ENCODE measurements at places on chromosomes 5 and 9.

GRCh38 chr9:112378328-112379176 is 1.4 kb upstream of the HSDL2 start:
- no peak for DNase-seq

GRCh38 chr5:55101556-55102276 is 730 bp upstream of the GZMA start:
- DNase-seq: no peak

DNA sequence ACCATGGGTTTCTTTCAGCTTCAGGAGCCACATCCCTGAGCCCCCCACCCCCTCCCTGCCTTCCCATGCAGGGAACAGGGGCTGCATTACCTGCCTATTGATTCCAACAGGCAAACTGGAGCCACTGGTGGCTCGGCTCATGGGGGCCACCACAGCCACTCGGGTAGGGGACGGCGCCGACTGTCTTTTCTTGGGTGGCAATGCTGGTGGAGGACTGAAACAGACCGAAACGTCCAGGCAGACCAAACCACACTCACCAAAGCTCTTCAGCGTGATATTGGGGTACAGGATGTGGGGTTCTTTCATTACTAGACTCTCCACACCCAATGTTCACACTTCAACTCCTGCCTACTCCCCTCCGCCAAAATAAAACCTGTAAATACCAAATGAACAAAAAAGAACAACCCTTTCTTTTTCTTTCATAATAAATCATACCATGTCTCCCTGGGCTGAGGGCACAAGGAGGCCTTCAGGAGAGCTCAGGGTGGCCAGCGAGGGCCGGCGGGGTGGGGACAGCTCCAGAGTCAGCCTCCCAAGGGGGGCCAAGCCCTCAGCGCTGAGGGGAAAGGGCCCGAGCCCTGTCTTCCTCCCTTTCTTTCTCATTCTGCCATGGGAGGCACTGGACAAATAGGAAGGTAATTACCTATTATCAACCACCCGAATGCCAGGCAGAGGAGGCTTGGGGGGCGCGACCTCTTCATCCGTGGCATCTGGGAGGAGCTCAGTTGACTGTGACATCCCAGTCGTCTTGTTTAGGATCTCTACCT is 83.3 kb downstream of the PRRT1B start:
- DNase-seq: no peak

DNA sequence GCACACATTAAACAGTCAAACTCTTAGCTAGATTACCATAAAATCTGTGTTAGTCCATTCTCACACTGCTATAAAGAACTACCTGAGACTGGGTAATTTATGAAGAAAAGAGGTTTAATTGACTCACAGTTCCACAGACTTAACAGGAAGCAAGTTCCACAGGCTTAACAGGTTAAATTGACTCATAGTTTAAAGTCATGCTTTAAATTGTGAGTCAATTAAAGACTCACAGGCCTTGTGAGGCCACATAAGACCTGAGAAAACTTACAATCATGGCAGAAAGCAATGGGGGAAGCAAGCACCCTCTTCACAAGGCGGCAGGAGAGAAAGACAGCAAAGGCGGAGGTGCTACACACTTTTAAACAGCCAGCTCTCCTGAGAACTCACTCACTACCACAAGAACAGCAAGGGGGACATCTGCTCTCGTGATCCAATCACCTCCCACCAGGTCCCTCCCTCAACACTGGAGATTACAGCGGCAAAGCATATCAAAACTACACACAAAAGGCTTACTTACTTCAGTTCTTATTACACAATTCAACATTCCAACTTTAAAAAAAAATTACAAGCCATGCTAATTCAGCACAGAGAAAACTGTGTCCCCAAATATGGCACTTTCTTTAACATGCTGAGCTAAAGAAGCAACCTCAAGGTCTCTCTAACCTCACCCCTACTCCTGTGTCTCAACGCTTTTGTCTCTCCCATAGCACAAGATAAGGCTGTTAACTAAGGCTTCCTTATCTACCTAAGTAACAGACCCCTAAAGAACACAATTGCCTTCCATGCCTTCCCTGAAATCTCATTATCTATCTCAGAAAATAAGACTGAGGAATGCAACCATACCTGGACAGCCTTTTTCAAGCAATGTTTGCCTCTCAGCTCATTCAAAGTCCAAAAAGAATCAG is 805.1 kb downstream of the NR2F1-AS1 start:
- DNase-seq: no peak

DNA sequence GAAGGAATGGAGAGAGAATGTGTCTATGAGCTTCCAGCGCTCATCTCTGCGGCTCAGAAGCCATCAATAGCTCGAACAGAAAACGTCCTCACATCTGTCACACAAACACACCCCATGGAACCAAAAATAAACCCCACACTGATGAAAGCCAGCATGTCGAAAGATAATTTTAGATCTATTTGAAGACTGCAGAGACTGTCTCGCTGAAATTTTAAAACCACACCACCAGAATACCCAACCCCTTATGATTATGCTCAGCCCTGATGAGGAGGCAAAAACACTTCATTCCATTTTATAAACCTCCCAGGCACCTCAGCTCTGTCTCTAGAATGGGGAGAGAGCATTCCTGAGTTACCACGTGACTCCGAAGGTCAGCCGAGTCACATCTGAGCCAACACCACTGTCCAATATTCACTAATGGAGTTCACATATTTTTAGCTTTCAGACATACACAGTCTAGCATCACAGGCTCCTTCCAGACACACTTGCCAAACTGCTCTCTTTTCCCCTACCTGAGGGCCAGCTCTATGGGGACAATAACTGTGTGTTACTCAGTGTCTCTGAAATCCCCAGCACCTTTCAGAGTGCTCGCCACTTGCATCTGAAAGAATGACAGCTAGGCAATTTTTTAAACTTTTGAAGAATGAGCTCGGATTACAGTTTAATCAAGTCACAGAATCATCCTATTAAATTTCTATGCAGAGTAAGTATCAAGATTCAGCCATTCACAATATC is 63.2 kb downstream of the SERINC5 start:
- peak; percentile 55 for DNase-seq

- DNase-seq: no peak
Measured at GRCh38 chr5:38446029-38446522, 110.4 kb downstream of the LIFR start.

DNA sequence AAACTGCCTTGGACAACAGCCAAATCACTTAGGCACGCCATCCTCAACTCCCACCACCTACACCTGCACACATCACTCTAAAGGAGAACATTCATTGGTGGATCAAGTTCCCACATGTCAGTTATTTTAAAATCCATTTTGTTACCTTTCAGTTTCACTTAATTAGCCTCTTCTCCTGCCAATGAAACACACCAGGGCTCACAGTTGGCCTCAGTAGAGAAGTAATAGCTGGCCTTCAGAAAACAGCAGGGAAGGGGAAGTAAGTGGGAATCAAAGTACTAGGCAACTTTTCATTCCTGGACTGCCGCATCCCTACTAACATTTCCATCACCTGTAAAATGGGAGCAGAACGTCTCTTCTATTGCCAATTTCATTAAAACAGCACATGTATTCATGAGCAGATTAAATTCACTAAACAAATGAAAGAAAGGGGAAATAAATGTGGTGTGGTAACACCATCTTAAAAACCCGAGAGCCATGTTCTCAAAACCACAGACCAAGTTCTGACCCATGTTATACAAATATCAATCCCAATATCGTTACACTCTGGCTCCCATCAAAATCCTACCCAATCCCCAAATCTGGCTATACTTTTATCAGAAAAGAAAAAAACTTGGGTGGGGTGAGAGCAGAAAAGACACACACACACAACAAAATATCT is 1.7 kb downstream of the SIL1 start:
- DNase-seq: no peak

- no peak for DNase-seq
Measured at GRCh38 chr5:40416098-40416497, 263.6 kb upstream of the PTGER4 start.

GRCh38 chr5:75337366-75338021 is 474 bp downstream of the HMGCR start:
- DNase-seq: no peak

GRCh38 chr9:22124263-22125011 is 115.3 kb upstream of the CDKN2B start:
- DNase-seq: no peak

GRCh38 chr5:153400931-153401330 is 89.5 kb upstream of the GRIA1 start:
- DNase-seq: no peak

- DNase-seq: peak; percentile 56
Measured at GRCh38 chr5:50751064-50751657, 84.7 kb downstream of the PARP8 start.

DNA sequence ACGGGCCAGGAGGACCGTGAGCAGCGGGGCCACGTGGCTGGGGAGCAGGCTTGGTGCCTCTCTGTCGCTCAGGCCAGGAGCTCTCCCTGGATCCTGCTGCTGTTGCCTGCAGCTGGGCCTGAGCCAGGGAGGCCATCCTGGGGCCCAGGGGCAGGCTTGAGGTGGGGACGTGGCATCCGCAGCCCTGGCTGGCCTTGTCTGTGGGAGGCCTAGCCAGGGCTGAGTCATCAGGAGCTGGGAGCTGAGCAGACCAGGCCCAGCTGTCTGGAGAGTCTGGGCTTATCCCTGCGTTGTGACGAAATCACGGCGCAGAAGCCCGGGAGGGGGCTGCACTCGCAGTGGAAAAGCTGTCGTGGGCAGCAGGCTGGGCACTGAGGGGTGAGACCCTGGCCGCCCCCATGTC is 138.8 kb upstream of the COL5A1 start:
- no peak for DNase-seq

DNA sequence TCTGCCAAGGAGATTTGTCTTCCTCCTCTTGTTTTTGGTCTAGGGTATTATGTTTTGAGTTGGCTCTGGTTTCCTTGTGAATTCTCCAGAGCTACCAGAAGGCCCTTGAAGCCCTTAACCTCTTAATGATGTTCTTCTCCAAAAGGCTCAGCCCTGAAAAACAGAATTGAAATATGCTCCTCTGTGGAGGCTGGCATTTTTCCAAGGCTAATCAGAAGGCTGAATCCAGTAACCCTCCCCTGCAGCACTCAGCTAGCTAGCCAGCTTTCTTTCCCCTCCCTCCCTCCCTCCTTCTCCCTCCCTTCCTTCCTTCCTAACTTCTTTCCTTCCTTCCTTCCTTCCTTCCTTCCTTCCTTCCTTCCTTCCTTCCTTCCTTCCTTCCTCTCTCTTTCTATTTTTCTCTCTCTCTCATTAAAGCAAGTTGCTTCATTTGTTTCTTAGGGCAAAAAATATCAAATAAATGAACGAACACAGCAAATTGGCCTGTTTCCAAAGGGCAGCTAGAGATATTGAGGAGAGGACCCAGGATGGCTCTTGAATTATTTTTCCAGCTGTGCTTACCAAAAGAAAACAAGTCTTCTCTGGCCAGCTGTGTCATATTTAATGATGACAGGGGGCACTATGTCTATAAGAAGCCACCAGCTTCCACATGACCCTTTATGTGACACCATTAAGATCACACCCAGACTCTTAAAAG is 38.7 kb downstream of the JAKMIP2 start:
- DNase-seq: peak; percentile 91

- DNase-seq: no peak
Measured at GRCh38 chr9:135083831-135084230, 3.6 kb upstream of the OLFM1 start.

DNA sequence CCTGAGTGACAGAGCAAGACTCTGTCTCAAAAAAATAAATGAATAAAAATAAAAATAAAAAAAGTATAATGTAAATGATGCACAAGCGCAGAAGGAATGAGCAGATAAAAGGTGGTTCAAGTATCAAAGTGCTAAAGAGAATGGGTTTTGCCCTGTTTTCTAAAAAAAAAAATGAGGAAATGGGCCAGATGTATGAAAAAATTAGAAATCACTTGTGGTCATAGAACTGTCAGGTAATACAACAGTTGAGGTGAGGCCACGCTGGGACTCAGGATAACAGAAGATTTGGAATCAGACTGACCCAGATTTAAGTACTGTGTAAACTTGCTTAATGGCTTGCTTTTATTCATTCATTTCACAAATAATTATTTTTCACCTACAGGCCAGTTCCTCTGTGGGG is 69.8 kb downstream of the MAPKAP1 start:
- no peak for DNase-seq

DNA sequence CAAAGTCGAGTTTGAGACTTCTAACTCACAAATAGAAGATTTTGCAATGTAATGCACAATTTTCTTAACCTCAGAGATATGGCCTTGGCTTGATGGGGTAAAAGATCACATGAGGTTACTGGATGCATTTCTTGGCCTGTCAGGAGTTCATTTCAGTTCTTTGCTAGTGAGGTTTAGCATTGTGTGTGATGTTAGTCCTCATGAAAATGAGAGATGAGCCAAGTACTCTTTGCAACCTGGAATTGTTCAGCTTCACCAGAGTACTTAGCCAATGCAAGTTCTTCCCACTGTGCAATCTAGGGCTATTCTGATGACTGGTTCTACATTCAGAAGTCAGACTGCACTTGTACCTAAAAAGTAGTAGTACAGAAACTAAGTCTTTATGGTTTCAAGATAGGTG is 24.9 kb downstream of the GNAQ start:
- DNase-seq: no peak

- no peak for DNase-seq
Measured at GRCh38 chr5:136311999-136312398, 53.3 kb downstream of the TRPC7 start.

DNA sequence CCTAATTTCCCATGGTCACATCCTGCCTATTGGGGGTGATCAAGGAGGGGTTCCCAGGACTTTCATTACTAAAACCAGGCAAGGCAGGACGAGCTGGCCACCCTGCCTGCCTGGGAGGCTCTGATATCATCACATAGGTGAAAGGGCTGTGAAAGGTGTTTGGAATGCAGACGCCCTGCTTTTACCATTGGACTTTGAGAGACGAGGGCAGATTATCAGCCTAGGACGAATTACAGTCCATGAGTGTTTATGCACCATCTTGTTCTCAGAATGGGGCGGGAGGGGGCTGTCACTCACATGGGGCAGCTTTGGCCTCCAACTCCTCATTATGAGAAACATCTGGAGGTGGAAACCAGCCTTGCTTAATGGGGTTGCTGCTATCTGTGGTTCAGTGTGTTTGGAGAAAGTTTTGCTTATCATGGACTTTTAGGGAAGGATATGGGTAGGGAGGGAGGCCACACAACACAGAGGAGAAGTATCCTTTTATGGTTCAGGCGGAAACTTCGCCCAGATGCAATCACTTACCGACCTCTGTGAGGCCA is 69.8 kb upstream of the UBTD2 start:
- DNase-seq: no peak

GRCh38 chr5:27494887-27495286 is 456.5 kb upstream of the CDH9 start:
- peak; percentile 34 for DNase-seq

GRCh38 chr5:35056686-35057085 is 8.9 kb upstream of the AGXT2 start:
- no peak for DNase-seq

- DNase-seq: no peak
Measured at GRCh38 chr5:41306005-41306404, 92.7 kb upstream of the C6 start.
